ENCODE measurements at places on chromosomes 1 and 21.

DNA sequence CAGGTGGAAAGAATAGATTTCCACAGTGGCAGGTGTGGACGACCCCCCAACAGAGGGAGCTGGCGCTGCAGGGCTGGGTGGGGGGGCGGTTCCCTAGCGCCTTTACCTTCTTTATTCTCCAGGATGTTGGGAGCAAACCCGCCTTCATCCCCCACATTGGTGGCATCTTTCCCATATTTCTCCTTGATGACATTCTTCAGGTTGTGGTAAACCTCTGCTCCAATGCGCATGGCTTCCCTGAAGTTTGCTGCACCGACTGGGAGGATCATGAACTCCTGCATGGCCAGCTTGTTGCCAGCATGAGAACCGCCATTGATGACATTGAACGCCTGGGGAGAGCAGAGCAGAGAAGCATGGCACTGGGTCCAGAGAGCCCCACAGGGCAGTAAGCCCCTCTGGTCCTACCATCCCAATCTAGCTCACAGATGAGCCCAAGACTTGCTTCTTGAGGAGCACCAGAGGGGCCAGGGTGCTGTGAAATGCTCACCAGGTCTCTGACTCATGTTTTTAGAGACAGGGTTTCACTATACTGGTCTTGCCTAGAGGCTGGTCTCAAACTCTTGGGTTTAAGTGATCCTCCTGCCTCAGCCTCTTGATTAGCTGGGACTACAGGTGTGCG, 12.2 kb downstream of the ENO1 start:
- DNase-seq, result no peak

- DNase-seq, result no peak
Observed at GRCh38 chr1:59104191-59104760, 192.6 kb upstream of the FGGY start.

- DNase-seq, result no peak
Observed at GRCh38 chr1:156560585-156561163, 11.7 kb downstream of the IQGAP3 start.

- no peak for DNase-seq
Observed at GRCh38 chr21:32184065-32184464, 94.8 kb downstream of the MIS18A start.

DNA sequence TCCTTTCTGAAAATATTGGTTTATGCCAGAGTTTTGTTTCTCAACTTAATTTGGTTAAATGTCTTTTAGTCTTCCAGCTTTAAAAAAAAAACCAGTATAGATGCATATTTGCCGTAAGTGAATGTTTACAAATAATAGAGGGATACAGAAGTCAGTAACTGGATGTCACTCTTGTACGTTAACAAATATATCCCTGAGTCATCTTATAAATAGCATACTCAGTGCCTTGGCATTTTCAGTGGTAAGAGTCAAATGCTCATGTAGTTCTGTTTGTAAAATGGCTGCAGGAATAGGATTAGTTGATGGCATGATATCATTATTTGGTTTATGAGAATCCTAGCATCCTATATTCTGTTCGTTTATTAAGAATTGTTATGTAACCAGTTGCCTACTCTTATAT, 55.4 kb downstream of the SPEN start:
- DNase-seq, result no peak

DNA sequence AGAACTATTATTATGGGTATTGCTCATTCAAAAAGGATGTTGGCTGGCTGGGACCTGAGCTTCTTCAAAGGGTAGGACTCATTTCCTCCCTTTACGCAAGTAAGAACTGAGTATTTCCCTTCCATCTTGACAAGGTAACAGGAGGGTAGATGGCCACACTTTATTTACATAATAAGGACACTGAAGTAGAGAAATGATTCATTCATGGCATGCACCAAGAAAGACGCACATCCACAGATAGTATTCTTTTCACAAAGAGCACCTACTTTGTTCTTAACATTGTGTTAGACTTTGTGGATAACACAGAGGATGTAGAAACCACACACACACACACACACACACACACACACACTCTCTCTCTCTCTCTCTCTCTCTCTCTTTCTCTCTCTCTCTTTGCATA, 82.9 kb downstream of the FAM78B start:
- no peak for DNase-seq

DNA sequence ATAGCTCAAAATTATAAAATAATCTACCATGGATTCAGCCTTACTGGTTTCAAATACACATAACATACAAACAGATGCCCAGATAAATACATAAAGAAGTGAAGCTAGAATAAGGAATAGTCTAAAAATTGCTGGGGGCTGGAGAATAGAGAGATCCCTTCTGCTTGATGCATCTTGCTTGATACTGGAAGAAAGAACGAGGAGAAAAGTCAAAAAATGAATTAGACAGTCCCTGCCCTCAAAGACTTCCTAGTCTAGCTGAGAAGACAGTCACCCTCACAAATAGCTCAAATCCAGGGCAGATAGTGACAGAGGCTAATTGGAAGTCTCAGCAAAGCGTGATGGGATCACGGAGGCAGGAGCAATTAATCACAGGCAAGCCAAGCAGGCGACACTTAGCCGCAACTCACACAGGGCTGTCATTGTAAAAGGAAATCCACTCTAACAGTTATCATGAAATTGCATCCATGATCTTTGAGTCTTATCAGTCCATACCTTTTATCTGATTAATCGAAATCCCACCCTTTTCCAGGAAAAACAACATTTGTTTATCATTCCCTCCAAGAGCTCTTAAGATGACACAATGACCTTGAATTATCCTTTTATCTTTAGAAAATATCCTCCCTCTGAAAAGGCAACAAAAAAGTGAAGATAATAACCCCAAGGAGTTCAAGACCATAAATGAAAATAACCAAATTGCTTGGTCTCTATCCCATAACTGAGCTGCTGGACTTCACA, 59.7 kb upstream of the TIAM1 start:
- no peak for DNase-seq

- no peak for DNase-seq
Observed at GRCh38 chr1:75710832-75711231, 13.7 kb upstream of the ACADM start.

DNA sequence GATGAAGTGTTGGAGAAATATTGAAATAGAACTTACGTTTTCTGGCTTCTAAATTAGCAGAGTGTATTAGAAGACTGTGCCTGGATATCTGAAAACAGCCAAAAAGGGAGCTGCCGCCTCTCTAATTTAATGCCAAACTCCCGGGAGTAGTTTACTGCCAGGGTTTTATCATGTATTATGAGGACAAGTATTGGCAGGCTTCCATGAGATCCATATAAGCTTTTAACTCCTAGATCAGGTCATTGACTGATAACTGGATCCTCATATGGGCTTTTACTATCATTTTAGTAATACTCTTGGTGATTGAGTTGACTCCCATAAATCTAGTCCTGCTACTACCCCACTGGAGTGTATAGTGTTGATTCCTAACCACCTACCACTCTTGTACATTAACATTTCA, 178.4 kb upstream of the CXADR start:
- no peak for DNase-seq

DNA sequence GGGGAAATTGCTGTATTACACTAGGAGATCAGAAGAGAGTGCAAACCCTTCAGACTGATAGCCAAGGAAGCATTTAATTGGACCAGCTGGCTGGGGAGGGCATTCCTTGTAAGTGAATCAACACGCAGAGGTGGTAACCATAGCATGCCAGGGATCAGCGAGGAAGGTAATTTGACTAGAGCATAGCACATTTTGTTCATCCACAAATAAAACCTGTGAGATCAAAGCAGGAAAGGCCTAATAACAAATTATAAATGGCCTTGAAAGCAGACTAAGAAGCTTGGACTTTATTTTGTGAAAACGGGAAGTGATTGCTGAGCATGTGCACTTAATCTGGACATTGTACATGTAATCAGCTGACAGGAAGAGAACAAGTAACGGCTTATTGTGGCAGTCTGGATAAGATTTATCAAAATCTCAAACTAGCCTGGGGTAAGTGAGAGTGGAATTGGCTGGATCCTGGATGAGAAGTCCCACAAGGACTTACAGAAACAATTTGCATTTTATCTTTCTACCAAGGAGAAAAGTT, 11.7 kb upstream of the CD55 start:
- DNase-seq, result peak; percentile 6
